ENCODE measurements at places on chromosomes 6 and 20.

DNA sequence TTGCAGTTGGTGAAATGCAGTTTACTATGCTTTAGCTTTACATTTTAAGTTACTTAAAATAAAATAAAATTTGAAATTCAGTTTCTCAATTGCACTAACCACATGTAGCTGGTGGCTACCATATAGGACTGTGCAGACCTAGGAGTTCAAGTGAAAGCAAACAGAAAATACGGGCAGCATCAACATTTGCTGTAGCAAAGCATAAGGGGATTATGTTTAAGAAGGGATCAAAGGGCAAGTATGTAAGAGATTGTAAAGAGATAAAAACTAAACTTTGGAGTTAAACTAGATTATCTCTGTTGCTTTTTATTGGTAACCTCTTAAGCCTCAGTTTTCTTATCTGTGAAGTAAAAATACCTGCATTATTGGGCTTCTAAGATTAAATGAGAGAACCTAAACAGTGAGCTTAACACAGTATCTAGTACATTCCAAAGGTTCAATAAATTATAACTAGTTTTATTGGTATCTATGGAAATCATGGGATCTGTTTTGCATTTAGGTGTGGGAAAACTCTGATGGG lies 81.2 kb downstream of the SPTLC3 start:
- DNase-seq = no peak

- no peak for DNase-seq
Observed at GRCh38 chr6:157244175-157244574, 79.1 kb downstream of the TMEM242 start.

GRCh38 chr6:125791151-125791819 lies 525 bp downstream of the NCOA7 start:
- no peak for DNase-seq

DNA sequence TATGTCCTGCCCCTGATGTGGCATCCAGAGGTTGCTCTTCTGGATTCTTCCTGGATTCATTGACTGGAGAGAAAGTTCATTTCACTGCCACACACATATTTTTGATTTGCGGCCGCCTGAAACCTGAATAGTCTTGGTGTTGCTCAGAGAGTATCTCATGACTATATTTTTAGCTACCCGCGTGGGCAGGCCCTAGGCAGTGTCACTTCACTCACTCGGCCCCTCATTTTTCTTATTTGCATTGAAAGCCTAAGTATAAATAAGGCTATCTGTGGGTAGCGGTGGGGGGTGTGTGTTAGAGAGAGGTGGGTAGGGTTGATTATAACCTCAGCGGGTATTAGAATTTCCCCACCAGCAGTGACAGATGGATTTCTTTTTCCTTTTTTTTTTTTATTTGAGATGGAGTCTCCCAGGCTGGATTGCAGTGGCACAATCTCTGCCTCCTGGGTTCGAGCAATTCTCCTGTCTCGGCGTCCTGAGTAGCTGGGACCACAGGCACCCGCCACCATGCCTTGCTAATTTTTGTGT lies 113.5 kb downstream of the JARID2 start:
- no peak for DNase-seq

DNA sequence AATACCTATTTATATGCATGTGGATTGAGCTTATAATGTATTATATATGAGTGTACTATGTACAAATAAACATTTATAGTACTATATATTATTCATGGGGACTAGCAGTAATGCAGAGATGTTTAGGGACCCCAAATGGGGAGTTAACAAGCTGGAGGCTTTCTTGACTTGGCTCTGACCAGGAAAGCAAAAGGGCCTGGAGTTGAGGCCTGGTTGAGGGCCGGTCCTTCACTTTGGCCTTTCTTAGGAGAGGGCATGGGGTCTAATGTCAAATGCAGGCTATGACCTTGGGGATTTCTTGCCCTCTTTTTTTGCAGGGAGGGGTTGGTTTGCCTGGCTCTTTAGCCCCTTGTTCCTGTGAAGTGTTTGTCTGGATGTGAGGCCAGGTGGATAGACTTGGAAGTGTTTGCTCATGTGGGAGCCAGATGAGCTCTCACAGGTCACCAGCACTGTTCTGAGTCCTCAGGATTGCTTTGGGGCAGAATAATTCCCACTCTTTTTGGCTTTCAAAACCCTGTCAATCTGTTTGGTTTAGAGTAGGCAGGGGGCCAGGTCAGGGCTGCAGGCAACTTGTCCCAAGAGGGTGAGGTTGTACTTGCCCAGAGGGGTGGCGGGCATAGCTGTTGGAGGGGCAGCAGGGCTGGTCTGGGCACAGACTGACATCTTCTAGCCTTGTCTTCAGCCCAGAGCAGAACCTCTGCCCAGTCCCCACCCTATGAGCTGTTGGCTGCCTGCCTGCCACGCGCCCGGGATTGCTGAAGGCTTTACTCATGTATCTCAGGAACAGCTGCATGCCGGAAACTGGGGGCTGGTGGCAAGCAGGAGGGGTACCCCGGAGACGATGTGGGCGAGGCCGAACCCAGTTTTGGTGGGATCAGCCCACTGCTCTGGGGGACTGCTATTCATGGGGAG lies 14.6 kb downstream of the TJAP1 start:
- DNase-seq = peak; percentile 90

- DNase-seq = no peak
Observed at GRCh38 chr6:170011204-170012036, 260.0 kb downstream of the ERMARD start.

DNA sequence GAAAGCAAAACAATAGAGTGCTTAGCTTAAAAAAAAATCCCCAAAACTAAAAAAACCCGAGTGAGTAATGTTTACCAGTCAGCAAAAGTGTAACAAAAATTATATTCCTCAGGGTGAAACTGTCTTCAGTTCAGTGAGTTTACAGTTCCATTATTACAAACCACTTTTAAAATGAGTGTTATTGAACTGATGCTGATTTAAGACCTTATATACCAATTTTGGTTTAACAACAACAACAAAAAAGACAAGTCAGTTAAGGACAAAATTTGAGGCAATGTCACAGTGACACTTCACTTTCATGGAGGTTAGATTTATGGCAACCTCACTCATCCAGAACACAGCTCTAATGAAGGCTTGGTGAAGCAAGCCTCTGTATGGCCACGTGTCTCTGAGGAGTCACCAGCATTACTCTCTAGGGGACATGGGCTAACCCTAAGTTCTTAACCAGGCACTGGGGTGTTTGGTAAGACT lies 630.8 kb downstream of the PHF3 start:
- no peak for DNase-seq

GRCh38 chr6:45759472-45759810 lies 256.2 kb downstream of the CLIC5 start:
- no peak for DNase-seq

DNA sequence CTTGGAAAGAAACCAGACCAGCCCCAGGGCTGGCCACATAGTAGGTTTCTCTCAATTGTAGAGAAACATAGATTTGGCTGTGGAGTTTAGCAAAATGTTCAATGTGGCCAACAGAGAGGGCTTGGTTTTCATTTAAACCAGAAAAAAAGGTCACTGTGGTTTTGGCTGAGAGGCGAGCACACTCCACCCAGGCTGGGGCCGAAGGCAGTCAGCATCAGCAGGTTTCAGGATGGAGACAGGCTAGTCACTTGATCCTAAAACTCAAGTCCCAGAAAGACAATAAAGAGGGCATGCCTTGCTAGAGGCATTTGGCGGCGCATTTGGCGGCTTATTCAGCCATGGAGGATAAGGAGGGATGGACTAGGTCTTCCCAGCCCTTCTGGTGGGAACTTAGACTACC lies 73.1 kb downstream of the PRND start:
- peak; percentile 34 for DNase-seq

DNA sequence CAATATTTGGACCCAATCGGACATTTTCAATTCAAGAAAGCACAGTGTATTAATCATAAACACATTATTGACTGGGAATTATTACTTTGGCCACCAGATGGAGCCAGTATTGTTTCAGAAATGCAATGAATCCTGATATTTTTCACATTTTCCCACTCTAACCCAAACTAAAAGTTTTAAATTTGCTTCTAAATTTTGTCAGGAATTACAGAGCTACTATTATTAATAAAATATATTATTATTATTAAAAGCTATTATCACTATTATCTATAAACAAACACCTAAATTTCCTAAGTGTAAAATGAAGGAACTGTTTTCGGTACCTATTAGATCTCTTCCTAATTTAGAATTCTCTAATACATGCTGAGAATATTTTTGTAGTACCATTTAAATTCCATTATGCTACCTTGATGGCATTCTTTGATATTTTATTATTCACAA lies 245.3 kb downstream of the OGFRL1 start:
- no peak for DNase-seq

DNA sequence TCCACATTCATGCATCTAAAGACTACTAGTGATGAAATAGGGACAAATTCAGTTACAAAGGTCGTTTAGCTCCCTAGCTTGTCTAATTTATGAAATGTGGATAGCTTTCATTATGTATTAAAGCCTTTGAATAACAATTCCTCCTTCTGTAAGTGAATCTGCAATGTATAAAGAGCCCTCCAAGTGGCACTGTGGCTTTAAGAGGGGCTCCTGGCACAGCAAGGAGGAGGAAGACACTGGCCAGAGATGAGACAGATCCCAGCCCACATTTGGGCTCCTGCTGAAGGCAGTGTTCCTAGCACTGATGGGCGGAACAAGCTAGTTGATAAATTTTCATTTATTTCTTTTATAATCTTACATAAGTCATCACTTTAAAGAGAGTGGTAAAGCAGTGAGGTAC lies 17.6 kb upstream of the FUCA2 start:
- no peak for DNase-seq

- no peak for DNase-seq
Observed at GRCh38 chr6:106509420-106510089, 119.7 kb downstream of the RTN4IP1 start.

DNA sequence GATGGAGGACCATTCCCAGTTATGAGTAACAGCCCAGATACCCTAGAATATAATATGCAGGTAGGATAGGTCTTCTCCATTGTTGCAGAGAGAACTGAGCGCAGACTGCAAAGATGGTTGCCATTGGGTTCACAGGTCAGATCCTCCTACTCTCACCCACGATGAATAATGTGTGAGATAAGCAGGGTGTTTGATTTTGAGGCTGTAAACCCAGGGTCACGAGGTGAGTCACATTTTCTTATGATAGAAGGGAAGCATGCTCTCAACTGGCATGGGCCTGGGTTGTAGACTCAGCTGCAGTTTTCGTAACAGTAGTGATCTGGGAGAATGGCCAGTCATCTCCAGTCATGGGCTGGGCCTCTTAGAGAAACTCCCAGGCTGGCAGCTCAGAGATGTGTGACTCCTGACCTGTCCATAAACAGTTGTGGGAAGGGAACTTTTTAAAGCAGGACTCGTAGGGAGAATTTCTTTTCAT lies 74.2 kb downstream of the CD164 start:
- DNase-seq = no peak

DNA sequence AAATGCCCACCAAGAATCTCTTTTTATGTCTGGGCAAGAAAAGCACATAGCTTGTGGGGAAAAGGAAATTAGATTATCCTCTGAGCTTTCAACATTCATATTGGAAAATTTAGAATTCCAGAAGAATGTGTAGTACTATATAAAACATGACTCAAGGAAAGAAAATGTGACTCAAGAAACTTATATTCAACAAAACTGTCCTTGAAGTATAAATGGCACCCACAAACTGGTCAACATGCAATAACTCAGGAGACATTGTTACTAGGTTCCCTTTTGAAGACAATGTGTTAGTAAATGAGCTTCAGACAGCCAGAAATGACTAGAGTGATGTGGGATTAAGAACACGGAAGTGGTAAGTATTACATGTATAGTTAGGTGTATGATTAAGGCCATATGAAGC lies 26.1 kb upstream of the TINAG start:
- DNase-seq = no peak

GRCh38 chr6:43468748-43469681 lies 8.4 kb upstream of the TJAP1 start:
- DNase-seq = no peak

GRCh38 chr20:32527447-32528055 lies 57.6 kb downstream of the NOL4L start:
- DNase-seq = no peak

GRCh38 chr20:31587545-31588389 lies 17.3 kb upstream of the ID1 start:
- no peak for DNase-seq

- no peak for DNase-seq
Observed at GRCh38 chr20:17525650-17526049, 5.5 kb downstream of the BFSP1 start.

GRCh38 chr6:85461798-85462170 lies 11.9 kb downstream of the NT5E start:
- DNase-seq = no peak

- no peak for DNase-seq
Observed at GRCh38 chr20:37218441-37218840, 39.1 kb upstream of the MROH8 start.

DNA sequence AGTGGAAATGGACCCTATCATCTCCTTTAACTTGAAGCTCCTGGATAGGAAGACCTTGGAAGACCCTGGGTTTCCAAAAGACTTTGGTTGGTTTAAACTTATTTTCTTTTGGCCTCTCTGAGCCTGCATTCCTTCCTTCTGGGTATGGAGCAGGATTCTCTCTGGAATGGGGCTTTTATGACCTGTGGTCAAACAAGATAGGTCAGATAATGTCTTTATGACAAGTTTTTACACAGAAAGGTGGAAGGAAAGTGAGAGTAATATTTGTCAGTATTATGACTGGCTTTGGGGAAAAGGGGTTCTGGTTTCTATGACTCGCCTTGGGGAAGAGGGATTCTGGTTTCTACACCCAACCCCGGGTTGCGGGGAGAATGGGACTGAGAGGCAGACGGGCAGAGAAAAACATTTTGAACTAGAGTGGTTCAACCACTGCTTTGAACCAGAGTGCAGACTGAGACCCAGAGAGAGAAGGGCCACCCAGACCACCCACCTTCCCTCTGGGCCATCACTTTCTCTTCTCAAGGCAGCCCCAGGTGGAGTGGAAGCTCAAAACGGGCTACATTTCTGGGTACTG lies 37.6 kb upstream of the KCNK5 start:
- DNase-seq = no peak

DNA sequence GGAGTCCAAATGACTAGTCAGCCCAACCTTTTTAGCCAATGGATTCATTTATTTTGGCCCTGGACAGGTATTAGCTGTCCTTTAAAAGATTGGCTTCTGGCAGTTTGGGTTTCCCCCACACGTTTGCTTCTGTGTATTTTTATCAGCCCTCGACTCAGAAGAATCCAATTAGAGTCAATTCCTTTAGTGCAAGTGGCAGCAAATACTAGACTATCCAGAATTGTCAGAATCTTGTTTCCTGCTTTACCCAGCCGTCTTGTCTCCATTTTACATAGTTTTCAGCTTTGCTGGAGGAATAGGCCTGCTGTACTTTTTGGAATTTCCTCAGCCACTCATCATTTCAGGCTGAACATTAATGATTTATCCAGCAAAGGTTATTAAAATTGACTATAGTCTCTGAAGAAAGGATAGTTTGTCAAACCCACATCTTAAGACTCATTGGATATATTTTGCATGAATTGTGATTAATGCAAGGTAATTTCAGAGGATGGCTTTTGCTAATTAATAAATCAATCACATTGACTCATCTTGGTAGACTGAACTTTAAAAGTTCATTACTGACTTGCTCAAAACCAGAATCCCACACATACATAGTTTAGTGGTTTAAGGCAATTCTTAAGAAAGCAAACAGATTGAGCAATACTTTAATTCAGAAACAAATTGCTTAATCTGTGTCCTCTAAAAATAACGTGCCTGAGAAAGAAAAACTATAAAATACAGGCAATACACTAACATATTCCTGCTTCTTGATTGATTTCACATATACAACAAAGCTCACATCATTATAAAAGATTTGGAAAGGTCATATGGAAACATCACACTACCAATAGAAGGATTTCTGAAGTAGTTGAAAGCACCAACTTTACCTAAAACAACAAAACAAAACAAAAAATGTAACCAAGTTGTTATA lies 62.9 kb upstream of the ZNF217 start:
- no peak for DNase-seq

GRCh38 chr6:130223508-130223907 lies 757 bp upstream of the SAMD3 start:
- no peak for DNase-seq

Measured in RWPE2 (cell line).